ENCODE measurements at places on chromosomes 13 and 19. TPM values are rescaled to one million over a fixed set of nuclear protein-coding genes. Genes with fewer than 3 reads are reported as not detected.

DNA sequence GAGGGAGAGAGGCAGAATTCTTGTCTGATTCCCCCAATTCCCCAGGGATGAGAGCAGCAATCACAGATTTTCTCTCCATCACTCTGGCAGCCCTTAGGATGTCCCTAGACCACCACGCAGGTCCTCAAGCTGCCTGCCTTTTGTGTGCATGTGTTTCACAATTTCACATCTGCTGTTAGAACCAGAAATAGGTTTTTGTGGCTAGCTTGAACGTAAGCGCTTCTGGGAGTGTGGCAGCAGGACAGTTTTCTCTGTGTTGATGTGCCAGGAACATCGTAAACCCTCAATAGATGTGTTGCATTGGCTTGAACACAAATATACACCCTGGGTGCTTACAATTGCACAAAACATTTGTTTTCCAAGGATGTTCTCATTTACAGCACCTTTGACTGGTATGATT, 78.8 kb upstream of the TMTC4 start:
- H3K27ac ChIP-seq, result no peak overlapping the region
- H3K36me3 ChIP-seq, result no peaks in the 10 kb centered on the region
- no peak for DNase-seq
- no peak overlapping the region for H3K4me3 ChIP-seq

GRCh38 chr19:38519988-38520387, 86.5 kb downstream of the RYR1 start:
- no peak for DNase-seq
- H3K27me3 ChIP-seq, result no peaks in the 10 kb centered on the region
- no peaks in the 10 kb centered on the region for H3K4me1 ChIP-seq

GRCh38 chr13:91196958-91197357, 150.5 kb upstream of the MIR17HG start:
- H3K27me3 ChIP-seq, result no peaks in the 10 kb centered on the region
- no peaks in the 10 kb centered on the region for H3K4me1 ChIP-seq
- H3K4me3 ChIP-seq, result no peak overlapping the region
- no peaks in the 10 kb centered on the region for H3K36me3 ChIP-seq
- no peak for DNase-seq

DNA sequence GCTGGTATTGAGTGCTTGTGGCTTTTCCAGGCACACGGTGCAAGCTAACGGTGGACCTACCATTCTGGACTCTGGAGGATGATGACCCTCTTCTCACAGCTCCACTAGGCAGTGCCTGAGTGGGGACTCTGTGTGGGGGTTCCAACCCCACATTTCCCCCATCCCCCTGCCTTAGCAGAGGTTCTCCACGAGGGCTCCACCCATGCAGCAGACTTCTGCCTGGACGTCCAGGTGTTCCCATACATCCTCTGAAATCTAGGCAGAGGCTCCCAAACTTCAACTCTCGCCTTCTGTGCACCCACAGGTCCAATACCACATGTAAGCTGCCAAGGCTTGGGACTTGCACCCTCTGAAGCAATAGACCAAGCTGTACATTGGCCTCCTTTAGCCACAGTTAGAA, 25.3 kb upstream of the ZSCAN18 start:
- no peak overlapping the region for H3K4me3 ChIP-seq
- no peaks in the 10 kb centered on the region for H3K4me1 ChIP-seq
- H3K36me3 ChIP-seq, result peaks cover 15% of the 10 kb centered on the region
- no peaks in the 10 kb centered on the region for H3K27me3 ChIP-seq
- H3K27ac ChIP-seq, result no peak overlapping the region
- no peak for DNase-seq

Gene GFY
- total RNA-seq, result not detected

Gene LIM2
- not detected for total RNA-seq

Gene KASH5
- total RNA-seq, result not detected

Data from Peyer's patch (tissue), 4 donors.